ENCODE measurements at places on chromosomes 5 and 9.

GRCh38 chr5:111472579-111472978 is 39.8 kb downstream of the STARD4 start:
- DNase-seq = no peak

DNA sequence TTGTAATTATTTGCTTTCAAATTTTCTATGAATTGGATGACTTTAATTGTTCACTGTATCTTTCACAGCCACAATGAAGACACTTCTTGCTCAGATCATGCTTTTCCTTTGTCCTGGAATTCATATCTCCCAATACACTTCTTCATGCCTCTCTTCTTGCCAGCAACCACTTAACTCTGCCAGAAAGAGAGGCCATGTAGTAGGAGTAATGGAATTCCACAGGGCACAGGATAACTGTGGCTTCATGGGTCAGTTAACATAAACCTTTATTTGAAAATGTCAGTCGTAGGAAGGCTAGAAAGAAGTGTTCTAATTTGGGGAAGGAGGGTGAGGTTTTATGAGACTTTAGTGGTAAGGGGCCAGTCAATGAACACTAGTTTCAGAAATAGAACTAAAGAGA is 190.3 kb downstream of the TMEM167A start:
- no peak for DNase-seq

DNA sequence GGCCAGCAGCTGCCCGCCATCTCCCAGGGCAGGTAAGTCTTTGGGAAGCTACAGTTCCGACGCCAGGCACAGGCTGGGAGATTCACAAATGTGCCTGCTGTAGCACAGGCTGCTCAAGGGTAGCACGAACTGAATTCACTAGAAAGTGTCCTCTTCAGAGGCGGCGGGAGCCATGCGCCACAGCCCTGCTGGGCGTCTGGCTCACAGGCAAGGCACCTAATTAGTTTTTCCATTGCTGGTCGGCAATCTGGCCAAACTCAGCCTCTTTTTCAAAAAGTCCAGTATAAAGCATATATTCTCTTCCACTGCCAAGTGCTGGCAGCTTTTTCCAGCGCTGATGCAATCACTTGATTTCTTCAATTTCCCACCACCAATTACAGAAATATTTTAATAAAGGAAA is 128.9 kb upstream of the RAPGEF1 start:
- DNase-seq = no peak

DNA sequence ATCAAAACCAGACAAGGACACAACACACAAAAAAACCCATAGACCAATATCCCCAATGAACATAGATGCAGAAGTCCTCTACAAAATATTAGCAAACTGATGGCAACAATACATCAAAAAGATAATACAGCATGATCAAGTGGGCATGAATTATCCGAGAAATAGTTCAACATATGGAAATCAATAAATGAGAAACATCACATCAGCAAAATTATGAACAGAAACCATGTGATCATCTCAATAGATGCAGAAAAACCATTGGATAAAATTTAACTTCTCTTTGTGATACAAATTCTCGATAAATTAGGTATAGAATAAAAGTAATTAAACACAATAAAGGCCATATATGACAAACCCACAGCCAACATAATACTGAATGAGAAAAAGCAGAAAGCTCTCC is 69.6 kb downstream of the C9 start:
- no peak for DNase-seq

- DNase-seq = no peak
Observed at GRCh38 chr5:80182809-80183580, 72.9 kb downstream of the SERINC5 start.

- DNase-seq = no peak
Observed at GRCh38 chr5:20040901-20041300, 52.9 kb upstream of the CDH18 start.

- DNase-seq = no peak
Observed at GRCh38 chr9:125972012-125972729, 225.0 kb downstream of the PBX3 start.

DNA sequence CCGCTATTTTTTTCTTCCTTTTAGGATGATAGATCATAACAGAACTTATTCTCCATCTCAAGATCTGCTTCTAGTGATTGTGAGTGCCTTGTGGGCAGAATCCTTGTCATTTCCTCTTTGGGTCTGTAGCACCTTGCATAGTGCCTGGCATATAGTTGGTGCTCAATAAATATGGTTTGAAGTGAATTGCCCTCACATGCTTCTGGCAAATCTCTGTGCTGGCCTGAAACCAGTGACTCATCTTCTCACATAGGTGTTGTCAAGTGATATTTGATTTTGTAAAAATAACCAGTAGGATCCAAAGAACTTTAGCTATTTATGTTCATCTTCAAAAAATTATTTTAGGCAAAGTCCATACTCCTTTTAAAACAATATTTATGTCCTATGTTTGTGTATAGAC is 86.7 kb downstream of the GABRG2 start:
- DNase-seq = no peak

- DNase-seq = no peak
Observed at GRCh38 chr9:5326893-5327548, 12.7 kb downstream of the RLN1 start.

DNA sequence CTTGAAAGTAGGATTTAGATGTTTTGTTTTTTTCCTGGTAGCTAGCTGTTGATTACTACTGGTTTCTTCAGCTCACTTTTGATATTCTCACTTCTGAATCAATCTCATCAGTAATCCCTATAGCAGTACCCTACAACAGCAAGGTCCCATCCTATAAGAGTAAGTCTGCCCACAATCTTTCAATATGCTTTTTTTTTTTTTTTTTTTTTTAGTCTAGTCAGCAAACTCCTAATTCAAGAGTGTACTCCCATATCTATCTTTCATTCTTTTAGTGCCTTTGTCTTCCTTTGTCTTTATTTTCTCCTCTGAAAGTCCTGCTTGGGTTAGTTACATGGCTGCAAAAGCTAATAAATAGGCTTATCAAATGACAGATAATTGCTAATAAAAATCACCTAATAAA is 362.4 kb upstream of the RIOK2 start:
- DNase-seq = no peak

DNA sequence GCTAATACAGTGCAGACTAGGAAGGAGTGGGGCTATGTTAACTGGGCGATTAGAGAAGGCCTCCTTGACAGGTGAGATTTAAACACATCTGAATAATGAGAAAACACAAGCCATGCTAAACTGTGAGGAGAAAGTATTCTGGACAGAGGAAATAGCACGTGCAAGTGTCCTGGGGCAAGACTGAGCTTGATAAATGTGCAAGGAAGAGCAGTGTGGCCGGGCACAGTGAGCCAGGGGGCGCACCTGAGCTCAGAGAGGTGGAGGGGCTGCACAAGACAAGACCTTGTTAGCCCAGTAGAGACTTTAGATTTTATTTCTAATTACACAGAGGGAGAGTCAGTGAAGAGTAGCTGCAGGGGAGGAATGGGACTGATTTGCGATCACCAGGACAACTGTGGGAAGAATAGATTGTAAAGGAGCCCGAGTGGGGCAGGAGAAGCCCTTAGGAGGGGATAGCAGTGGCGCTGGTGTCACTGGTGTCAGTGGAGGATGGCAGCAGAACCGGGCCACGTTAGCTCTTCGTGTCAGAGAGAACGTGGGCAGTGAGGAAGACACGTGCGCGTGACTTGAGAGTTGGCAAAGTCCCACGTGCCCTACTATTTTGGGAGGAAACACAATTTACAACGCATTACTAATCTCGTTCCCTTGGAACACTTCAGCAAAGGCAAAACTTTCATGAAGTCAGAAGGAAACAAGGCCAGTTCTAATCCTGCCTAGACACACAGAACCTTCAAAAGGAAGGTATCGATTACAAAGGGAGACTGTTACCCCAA is 17.9 kb upstream of the C5orf47 start:
- DNase-seq = no peak

DNA sequence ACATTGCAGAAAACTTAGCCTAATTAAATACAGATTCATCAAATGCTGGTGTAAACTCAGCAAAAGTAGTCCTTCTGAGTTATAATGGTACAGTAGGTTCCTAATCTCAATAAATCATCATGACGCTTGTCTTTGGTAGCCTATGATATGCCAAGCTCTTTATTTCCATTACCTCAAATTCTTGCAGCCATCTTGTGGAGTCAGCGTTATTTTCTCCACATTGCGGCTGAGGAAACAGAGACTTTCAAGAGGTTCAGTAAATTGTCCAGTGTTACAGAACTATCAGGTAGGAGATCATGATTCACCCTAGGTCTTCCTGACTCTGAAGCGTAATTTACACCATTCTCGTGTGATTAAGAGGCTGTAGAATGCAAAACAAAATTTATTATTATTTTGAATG is 237.2 kb downstream of the PCSK5 start:
- no peak for DNase-seq

- DNase-seq = no peak
Observed at GRCh38 chr9:35085078-35085477, 5.3 kb upstream of the FANCG start.

Measured in sigmoid colon (tissue), 7 donors.